ENCODE measurements at places on chromosomes 13 and 19. TPM values are rescaled to one million over a fixed set of nuclear protein-coding genes. Genes with fewer than 3 reads are reported as not detected.

DNA sequence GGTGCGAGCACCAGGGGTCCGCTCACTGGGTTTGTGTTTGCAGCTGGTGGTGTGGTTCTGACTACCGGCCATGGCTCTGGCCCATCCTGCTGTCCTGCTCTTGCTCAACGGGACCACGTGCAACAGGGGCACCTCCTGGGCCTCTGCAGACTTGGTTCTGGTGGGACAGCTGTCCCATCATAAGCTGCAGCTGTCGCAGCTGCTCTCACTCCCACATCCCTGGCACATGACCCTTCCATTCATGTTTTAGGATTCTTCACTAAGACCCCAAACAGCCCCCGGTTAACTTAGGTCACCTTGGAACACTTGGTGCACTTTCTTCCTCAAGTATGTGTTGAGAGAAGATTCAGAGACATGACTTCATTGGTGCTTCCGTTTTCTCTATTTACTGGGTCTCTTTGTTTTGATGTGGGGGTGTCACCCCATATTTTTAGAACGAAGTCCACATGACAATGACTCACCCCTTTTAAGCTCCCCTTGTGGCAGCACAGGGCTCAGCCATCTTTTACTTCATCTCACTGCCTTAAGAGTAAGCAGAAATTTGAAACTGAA lies 68.4 kb upstream of the ARHGEF7 start:
- DNase-seq: no peak

The ZNF729 gene
- not detected for total RNA-seq

DNA sequence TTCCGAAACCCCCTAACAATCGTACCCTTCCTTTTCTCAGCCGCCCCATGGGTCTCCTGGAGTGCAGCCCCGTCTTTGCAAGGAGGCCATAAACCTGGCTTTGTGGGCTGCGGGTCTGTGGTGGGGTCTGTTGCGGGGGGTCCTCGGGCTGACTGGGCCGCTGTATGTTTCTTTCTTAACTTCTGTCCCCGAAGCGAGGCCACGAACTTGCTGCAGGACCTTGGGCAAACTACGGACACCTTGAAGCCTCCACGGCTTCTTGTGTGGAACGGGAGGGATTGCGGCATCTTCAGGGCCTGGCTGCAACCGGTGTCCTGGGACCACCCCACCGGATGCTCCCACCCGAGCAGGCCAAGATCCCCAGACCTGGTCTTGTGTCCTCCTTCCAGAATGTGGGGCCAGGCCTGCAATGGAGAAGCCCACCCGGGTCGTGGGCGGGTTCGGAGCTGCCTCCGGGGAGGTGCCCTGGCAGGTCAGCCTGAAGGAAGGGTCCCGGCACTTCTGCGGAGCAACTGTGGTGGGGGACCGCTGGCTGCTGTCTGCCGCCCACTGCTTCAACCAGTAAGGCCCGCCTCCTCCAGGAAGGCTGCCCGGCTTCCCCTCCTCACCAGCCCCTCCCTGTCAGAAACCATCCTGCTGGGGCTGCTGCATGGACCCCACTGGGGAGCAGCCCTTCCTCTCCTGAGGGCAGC lies 12.0 kb downstream of the TIMM13 start:
- DNase-seq: no peak

DNA sequence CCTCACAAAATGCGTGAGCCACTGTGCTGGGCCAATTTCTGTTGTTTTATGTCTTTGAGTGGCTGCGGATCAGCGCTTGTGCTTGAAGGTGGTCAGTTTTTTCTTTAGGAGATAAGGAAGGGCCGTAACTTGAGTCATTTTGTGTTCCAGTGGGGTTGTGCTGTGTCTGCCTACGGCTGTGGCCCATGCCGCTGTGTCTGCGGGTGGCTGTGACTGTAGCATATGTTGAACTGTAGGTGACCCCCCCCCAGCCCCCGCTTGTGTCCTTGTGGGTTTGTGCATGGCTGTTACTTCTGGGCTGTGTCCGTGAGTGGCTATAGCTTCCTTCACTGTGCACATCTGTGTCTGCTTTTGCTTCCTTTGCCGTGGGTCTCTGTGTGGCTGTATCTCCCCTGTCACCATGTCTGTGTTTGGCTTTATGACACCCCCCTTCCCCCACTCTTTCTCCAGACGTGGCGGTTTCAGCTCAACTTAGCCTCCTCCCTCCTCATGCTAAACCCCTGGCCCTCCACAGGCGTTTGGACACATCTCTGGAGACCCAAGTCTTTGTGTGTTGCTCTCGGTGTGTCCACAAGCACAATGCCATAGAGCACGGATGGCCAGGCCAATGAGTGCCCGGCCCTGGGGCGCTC lies 675 bp downstream of the PPP1R14A start:
- no peak for DNase-seq

The KCTD15 gene
- 52.8 TPM for total RNA-seq

- no peak for DNase-seq
Observed at GRCh38 chr19:3975637-3976087, 4.8 kb upstream of the DAPK3 start.

GRCh38 chr19:16771618-16772017 lies 52.0 kb downstream of the NWD1 start:
- DNase-seq: peak; percentile 88

The LAIR1 gene
- 17.5 TPM for total RNA-seq

GRCh38 chr19:48635966-48636858 lies 967 bp downstream of the DBP start:
- peak; percentile 78 for DNase-seq

The ODAD3 gene
- total RNA-seq: not detected

DNA sequence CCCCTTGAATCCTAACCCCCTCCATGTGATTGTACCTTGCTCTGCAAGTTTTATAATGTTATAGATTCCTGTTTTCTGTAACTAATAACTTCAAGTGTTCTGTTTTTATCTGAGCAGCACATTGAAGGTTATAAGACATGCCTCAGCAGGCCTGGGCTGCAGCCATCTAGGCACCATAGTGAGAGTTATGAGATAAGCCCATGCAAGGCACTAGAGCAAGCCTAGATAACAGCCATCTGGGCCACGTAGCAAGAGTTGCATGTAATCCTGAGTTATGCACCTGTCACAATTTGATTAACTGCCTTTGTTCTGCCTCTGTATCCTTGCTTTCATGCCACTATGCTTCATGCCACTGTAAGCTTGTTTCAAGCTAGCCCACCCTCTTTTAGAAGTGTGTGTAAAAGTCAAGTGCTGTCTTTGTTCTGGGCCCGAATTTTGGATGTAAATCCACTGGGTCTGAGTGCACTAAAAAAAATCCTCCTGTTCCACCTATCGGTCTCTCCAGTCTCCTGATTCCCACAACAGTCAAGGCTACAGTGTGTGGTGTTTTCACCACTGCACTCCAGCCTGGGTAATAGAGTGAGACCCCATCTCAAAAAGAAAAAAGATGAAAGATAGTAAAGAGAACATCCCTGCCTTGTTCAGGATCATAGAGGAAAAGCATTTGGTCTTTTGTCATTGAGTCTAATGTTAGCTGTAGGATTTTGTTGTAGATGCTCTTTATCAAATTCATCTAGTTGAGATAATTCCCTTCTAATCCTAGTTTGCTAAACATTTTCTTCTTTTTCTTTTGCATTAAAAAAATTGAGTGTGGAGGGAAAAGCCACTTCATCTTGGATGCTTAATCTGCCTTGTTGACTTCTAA lies 16.0 kb upstream of the KBTBD6 start:
- no peak for DNase-seq

GRCh38 chr13:95254339-95254738 lies 46.9 kb downstream of the ABCC4 start:
- DNase-seq: no peak

DNA sequence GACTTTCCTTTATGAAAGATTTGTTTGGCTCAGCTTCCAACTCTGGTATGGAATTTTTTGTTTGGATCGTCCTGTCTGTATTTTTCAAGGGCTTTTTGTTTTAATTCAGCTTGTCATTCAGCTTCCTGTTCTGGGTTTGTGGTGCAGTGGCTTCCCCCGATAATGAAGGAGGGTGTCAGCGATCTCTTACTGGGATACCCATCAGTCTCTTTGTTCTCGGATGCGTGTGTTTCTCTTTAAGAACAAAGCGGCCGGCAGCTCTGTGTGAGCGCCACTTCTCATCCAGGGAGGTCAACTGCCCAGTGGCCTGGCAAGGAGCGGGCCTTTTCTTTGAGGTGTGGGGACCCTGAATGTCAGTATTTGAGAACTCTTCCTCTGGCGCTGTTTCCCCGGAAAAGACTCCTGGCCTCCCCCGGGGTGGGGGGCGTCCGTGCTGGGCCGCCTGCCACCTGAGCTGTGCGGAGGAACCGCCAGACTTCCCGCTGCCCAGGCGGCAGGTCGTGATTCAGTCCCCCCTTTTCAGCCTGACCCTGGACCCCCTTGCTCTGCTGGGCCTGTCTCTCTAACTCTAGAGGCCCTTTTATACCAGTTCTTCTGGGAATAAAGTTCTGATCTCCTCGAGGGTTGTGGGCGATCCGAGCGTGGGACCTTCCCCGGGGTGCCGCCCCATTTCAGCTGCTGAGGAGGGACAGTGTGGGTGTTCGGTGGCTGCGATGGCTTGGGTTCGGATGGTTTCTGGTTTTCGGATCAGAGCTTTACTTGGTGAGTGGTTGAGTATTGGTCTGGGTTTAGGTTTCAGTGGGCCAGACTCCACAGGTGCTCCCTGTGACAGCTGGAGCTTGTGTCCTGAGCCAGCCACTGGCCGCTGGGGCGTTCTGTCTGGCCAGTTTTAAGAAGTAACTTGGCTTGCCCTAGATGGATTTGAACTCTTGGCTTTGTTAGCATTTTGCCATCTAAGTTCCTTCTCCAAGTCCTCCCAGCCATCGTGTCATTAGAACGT lies 3.4 kb downstream of the SF3A2 start:
- DNase-seq: no peak

The ACTMAP gene
- total RNA-seq: 3.7 TPM

GRCh38 chr19:54248016-54248601 lies 5.5 kb upstream of the LILRA6 start:
- peak; percentile 71 for DNase-seq

DNA sequence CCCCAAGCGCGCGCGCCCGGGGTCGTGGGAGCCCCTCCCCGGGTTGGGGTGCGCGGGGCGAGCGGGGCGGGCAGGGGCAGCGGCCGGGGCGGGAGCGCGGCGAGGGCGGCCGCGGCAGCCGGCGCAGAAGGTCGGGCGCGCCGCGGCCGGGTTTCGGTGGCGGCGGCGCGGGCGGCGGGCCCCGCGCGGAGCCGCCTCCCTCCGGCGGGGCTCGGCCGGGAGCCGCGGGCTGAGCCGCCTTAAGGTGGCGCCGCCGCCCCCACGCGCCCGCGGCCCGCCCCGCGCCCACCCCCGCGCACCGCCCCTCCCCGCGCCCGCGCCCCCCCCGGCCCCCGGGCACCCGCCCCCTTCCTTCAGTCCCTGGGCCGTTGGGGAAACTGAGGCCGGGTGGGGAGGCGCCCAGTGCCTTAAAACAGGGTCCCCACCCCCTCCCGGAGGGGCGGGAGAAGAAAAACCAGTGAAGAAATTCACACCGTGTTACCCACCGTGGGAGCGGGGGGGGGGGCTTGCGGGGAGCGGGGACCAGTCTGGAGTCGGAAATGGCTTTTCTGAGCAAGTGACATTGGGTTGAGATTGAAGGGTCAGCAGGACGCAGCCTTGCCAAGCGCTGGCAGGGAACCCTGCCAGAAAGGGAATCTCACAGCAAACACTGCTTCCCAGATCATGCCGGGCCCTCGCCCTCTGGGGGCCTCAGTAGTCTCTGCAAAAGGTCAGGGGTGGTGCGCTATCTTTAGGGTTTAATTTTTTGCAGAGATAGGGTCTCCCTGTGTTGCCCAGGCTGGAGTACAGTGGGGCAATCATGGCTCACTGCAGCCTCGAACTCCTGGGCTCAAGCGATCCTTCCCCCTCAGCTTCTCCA lies at the start of gene TLE2:
Gene TLE2, minus strand, starts transcription at position 216 of the 859 bp plus-strand sequence. CDS start 376 bp downstream, outside the sequence.
- no peak for DNase-seq

DNA sequence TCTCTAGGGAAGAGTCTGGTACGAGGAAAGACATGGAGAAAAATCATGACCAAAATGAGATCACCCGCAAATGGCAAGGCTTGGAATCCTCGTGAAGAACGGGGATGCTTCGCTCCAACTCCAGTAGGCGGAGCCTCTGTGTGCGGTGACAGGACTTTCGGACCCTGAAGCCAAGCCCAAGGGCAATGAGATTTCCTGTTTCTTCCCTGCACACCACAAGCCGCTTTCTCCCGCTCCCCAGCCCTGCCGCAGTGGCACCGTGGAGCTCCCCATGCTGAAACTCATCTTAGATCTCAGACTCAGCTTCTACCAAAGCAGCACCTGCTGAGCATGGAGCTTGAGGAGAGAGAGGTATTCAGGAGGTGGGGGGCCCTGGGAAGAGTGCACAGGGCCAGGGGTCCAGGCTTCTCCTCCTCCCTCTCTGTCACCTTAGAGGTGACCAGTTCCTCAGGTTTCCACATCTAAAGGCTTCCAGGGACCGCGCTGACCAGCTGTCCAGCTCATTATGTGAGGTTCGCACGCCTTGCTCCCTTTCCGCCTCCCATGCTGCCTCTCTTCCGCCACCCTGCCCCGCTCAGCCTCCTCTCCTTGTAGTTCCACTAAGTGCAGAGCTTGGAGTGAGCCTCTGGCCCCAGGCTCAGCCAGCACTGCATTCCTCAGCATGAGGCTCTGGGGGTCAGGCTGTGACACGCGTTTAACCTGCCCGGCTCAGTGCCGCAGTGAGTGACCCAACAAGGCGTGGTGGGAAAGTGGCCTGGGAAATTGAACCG lies 153.8 kb upstream of the SOX1 start:
- DNase-seq: peak; percentile 45

DNA sequence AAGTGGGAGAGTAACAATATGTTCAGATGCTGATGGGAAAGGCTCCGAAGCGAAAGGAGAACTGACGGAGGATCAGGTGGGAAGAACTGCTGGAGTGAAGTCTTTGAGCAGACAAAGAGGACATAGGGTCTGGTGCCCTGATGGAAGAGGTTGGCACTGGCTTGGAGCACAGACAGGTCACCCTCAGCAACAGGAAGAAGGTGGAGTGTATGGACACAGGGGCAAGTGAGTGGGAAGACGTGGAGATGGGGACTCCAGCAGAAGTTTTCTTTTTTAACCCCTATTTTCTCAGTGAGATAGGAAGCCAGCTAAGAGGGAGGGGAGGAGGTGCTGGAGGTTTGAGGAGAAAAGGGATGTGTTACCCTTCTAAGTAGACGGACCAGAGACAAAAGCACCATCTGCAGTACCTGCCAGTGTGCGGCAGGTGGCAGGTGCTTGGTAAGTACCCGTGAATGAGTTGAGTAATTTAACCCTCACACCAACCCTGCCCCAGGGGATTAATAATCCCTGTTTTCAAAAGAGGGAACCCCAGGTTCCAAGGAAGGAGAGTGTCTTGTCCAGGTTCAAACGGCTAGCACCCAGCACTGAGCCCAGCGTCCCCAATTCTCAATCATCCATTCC lies 11.2 kb downstream of the HAS1 start:
- DNase-seq: no peak

DNA sequence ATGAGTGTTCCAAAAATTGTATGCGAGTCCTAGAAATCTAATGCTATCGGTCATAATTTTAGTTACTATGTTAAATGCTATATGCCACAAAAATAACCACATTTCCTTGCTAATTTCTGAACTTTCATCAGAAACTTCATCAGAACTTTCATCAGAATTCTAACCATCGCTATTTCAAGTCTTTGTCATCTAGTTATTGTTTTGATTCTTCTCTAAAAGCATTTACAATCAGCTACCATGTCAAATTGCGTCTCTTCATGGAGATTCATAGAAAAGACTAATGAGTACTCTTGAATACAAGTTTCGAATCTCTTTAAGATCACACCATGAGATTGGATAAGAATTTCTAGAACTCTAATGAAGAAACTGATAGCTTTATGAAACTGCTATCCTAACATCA lies 52.7 kb upstream of the TM9SF2 start:
- DNase-seq: no peak

The LILRA6 gene
- total RNA-seq: 3.2 TPM

The FGF9 gene
- total RNA-seq: 0.82 TPM
